ENCODE measurements at places on chromosomes 16 and 17.
A peak's percentile ranks its signal among the peaks of the same experiment; 100 is the strongest.

DNA sequence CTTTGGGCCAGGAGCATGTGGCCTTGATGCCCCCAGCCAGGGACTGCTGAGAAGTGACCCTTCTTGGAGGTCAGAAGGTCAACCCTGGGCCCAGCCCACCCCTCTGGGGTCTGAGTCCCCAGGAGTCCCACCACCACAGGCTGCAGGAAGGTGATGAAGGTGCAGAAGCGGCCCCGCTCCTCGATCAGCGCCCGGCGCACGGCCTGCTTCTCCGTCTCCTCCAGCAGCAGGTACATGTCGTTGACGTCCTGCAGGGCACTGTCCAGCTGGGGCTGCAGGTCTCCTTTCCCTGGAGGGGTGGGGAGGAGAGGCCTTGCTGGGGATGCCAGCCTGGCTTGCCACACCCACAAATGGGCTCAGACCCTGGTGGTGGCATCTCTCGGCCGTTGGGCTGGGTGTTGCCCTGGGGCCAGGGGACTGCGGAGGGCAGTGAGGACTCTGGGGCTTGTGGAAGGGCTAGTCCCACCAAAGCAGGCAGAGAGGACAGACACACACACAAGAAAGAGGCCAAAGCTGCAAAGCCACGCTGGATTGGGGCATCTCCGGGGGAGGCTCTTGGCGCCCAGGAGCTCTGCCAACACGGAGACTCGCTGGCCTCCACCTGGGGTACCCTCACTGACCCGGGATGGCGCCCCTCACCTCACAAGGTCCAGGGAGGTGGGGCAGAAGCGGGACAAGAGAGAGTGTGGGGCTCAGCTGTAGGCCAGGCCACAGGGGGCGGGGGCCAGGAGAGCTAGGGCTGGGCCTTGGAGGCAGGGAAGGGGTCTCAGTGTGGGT is 7.5 kb downstream of the MTSS2 start:
- no peak for DNase-seq

GRCh38 chr17:83194761-83195329 is 115.4 kb downstream of the METRNL start:
- DNase-seq: no peak

DNA sequence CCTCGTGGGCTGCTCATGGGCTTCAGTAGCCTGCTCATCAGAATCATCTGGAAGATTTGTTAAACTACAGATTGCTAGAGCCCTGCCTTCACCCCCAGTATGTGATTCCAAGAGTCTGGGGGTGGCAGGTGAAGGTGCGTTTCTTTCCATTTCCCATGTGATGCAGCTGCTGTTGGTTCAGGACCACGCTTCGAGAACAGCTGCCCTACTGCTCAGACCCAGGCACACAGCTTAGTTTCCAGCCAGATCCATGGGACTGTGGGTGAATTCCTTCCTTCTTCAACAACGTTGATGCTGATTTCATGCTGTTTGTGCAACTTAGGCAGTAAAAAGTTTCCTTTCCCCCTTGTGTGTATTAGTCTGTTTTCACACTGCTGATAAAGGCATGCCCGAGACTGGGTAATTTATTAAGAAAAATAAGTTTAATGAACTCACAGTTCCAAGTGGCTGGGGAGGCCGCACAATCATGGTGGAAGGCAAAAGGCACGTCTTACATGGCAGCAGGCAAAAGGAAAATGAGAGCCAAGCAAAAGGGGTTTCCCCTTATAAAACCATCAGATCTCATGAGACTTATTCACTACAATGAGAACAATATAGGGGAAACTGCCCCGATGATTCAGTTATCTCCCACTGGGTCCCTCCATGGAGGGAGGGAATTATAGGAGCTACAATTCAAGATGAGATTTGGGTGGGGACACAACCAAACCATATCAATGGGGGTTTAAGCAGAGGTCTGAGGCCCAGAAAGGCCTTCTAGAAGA is 159.2 kb downstream of the XYLT1 start:
- DNase-seq: no peak

DNA sequence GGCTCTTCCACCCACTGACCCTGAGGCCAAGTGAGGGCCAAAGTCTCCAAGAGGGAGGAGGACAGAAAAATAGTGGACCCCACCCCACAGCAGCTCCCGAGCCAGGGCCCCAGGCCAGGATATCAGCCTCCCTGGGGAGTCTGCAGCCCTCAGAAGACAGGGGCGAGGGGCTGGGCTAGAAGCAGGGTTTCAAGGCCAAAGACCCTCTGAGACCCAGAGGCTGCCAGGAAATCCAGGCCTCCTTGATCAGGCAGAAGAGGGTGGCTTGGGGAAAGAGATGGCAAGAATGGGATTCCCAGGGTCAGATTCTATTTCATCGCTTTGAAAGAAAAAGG is 156.1 kb downstream of the ZNF423 start:
- DNase-seq: no peak

- DNase-seq: no peak
These were observed 2057.1 kb downstream of the TP53TG3F start for GRCh38 chr16:35516551-35516950.

DNA sequence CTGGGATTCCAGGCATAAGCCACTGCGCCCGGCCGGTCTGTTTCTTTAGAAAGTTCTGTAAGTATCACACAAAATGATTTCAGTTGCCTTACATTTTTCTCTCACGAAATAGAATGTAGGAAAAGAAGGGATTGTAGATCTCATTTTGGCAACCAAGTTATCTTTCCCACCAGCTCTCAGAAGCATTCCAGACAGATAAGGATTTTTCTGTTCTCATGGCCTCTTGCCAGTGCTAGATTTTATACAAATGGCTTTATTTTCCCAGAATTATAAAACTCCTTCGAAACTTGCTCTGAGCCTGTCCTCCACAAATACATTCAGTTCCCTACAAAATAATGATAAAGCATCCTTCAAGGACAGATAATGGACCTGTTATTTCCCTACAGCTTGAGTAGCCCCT is 46.9 kb downstream of the LCMT1 start:
- DNase-seq: no peak

GRCh38 chr16:86716649-86717048 is 138.3 kb downstream of the FOXL1 start:
- no peak for DNase-seq

DNA sequence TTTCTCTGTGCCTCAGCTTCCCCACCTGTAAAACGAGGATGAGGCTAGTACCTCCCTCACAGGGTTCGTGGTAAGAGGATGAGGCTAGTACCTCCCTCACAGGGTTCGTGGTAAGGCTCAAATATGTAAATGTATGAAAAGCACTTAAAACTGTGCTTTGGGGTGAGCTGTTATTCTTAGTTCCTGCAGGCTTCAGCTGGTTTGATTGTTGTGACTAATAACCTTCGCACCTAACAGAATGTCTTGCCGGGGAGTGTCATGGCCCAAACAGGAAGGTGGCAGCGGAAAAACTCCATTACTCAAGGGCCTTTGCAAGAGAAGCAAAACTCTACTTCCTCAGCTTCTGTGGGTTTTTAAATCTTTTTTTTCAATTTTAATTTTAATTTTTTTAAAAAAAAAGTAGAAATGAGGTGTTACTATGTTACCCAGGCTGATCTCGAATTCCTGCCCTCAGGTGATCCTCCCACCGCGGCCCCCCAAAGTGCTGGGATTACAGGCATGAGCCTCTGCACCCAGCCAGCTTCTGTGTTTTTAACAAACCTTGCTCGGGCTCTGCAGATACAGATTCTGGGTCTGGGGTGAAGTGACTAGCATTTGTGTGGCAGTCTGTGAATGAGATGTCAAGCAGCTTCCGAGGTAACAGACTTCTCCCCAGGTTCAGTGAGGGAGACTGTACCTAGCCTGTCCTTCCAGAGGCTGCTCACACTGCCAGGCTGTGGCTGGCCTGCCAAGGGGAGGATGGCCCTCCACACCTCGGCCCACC is 103.0 kb downstream of the RAB11FIP4 start:
- DNase-seq: peak; percentile 52

- DNase-seq: no peak
These were observed 67.3 kb downstream of the RAI1 start for GRCh38 chr17:17748604-17749003.

DNA sequence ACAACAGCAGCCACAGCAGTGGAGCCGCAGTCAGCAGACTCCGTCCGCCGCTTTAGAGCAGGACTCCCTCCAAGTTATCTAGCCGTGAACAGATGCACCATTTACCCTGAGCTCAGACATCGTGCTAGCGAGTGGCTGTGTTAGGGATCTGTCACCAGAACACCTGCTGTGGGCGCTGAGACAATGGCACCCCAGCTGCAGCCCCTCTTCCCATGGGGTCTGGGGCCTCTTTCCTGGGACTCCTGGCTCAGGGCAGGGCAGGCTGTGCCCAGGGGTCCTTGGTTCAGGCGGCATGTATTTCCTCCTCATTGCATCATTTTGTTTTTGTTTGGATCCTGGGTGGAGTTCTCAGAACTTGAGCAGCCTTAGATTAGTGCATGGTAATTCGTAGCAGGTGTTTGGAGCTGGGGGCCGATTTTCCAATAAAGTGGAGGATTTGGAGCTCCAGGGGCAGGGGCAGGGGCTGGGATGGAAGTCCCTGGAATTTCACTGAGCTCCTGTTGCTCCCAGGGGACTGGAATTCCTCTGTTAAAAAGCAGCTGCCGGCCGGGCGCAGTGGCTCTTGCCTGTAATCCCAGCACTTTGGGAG is 23.4 kb downstream of the NMRAL1 start:
- DNase-seq: no peak

GRCh38 chr17:17672453-17673368 is 8.5 kb upstream of the RAI1 start:
- DNase-seq: no peak

DNA sequence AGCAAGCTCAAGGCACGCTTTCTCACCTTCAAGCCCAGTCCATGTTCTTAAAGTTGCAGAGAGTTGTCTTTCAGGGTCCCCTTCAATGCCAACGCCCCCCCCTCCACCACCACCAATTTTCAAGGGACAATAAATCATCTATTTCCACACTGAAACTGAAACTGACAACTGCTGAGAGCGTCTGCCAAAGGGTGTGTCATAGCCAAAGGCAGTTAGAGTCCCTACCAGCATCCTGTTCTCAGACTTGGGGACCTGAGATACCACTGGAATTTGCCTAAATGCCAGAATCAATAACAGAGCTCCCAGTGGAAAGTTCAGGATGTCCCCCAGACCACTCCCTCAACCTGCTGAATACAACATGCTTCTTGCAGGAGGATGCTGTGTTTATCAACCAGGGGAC is 133.2 kb upstream of the SOX9 start:
- no peak for DNase-seq

GRCh38 chr16:30457743-30458560 is 12.3 kb upstream of the SEPHS2 start:
- DNase-seq: no peak

DNA sequence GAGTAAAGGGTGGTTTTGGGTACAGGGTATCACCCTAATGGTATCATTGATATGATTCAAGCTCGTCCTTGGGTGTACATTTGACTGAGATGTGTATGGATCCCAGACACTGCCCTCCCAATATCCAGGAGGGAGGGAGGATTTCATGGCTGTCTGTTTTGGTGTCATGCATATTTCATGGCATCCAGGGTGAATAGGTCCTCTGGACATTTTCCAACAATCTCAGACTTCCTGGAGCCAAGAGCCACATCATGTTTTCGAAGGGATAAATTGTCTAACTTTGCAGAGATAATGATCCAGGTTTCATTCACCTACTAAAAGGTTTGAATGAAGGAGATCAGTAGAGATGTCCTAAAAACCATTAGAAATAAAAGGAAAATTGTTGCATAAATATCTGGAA is 431.9 kb downstream of the SHISA9 start:
- DNase-seq: no peak

DNA sequence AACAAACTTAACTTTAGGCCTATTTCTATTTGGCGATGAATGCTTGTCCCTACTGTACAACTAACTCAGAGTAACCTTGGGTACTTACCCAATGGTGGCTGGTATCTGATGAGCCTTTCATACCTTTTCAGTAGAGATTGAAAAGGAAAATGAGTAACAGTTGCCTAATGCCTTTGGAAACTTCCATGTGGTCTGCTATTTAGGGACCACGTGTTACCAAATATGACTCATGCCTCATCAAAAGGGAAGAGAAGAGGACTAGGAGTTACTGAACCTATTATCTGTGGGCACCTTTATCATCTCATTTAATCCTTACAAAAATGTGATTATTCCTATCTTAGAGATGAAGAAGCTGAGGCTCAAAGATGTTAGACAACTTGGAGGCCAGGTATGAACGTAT is 8.1 kb downstream of the MYOCD start:
- DNase-seq: no peak

DNA sequence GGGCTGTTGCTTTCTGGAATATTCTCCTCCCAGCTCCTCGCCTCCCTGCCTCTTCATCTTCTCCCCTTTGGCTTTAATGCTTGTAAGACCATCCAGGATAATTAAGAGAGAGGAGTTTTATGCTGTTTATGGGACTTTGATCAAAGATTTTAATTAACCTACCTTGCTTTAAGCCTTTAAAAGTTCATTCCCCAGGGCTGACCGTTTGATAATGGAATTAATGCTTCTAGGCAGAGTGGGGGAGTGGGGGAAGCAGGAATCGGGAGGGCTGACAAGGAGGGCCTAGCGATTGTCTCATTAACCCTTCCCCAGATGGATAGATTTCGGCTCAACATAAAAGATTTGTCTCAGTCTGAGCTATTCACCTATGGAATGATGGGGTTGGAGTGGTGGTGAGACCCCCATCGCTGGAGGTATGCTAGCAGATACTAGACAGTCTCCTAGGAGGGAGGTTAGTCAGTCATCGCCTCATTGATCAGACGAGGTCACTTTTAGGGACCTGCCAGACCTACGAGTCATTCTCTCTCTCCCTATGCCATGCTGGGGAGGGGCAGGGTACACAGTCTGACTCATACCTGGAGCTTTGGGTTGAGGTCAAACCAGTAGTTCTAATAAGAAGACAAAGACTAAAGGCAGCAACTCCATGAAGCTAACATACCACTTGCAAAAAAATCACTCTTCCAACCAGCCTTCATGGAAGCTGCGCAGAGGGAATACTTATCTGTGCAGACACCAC is 236.6 kb upstream of the NLRP1 start:
- peak; percentile 12 for DNase-seq

DNA sequence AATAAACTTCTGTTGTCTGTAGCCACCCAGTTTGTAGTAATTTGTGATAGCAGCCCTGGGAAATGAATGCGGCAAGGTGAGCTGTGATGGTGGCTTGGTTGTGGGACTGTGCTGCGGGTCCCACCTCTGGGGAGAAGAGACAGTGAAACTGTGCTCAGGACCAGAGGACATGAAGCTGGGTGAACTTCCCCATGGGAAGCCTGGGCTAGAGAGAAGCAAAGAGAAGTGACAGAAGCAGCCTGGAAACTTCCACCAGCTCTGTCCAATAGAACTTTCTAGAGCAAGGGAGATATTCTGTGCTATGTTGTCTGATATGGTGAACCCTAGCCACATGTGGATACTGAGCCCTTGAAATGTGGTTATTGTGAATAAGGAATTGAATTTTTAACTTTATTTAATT is 51.5 kb upstream of the EMP2 start:
- no peak for DNase-seq

GRCh38 chr16:79601092-79601930 is 774 bp upstream of the MAF start:
- no peak for DNase-seq

Measured in activated T-cell treated with anti-CD3 and anti-CD28 coated beads for 48 hours (primary cell).